A549 treated with GW870086 at 1 μM for 4 hours (cell line): ENCODE measurements at places on chromosomes 7 and 10. TPM values are rescaled to one million over a fixed set of nuclear protein-coding genes. Genes with fewer than 3 reads are reported as not detected.

Gene BICC1
- 13.4 to 19.4 TPM (median 18.3 TPM) in 5 replicates for total RNA-seq

Gene IFIT1B
- total RNA-seq = not detected in 5 replicates

Gene MINDY4
- 2.0 to 2.9 TPM (median 2.3 TPM) in 5 replicates for total RNA-seq

Gene UMAD1
- 7.6 to 10.9 TPM (median 7.9 TPM) in 5 replicates for total RNA-seq

Gene GPR15LG
- total RNA-seq = not detected in 5 replicates

Gene NPC1L1
- total RNA-seq = 0.03 to 0.11 TPM (median 0.06 TPM) in 5 replicates

Gene MALRD1
- not detected in 5 replicates for total RNA-seq

Gene PRRT4
- 0.29 to 0.50 TPM (median 0.41 TPM) in 5 replicates for total RNA-seq

Gene IGF2BP3
- total RNA-seq = 22.2 to 31.3 TPM (median 28.9 TPM) in 5 replicates

Gene MKX
- total RNA-seq = not detected in 5 replicates

Gene PPP1R17
- total RNA-seq = not detected in 5 replicates

Gene ANKRD2
- 4.2 to 6.9 TPM (median 4.9 TPM) in 5 replicates for total RNA-seq

Gene LANCL2
- 13.5 to 18.2 TPM (median 15.2 TPM) in 5 replicates for total RNA-seq

Gene RHBDD2
- 77.6 to 98.4 TPM (median 94.4 TPM) in 5 replicates for total RNA-seq

Gene SCART1
- total RNA-seq = 0.15 to 0.34 TPM (median 0.21 TPM) in 4 of 5 replicates, not detected in the other

Gene ANXA8L1
- total RNA-seq = 91.6 to 129 TPM (median 112 TPM) in 5 replicates

Gene OGDHL
- total RNA-seq = 0.13 to 0.49 TPM (median 0.21 TPM) in 5 replicates

Gene STN1
- 22.0 to 26.3 TPM (median 24.6 TPM) in 5 replicates for total RNA-seq

Gene ACHE
- 2.2 to 3.0 TPM (median 2.8 TPM) in 5 replicates for total RNA-seq

Gene SMKR1
- total RNA-seq = 7.9 to 10.8 TPM (median 10.1 TPM) in 5 replicates

Gene ZNF783
- 4.7 to 6.9 TPM (median 5.7 TPM) in 5 replicates for total RNA-seq

Gene CWF19L1
- 20.6 to 25.6 TPM (median 22.3 TPM) in 5 replicates for total RNA-seq

Gene GRM3
- not detected in 5 replicates for total RNA-seq

Gene IL15RA
- 2.3 to 3.0 TPM (median 2.6 TPM) in 5 replicates for total RNA-seq

Gene TMEM229A
- total RNA-seq = not detected in 5 replicates

Gene GNGT1
- total RNA-seq = not detected in 5 replicates

Gene FRMPD2
- total RNA-seq = 0.06 TPM in 1 of 5 replicates, not detected in the others

Gene TMEM236
- total RNA-seq = 0.02 to 0.05 TPM (median 0.05 TPM) in 4 of 5 replicates, not detected in the other

Gene ATRNL1
- 0.14 to 0.28 TPM (median 0.18 TPM) in 4 of 5 replicates, not detected in the other for total RNA-seq

Gene PSTK
- total RNA-seq = 4.2 to 5.2 TPM (median 5.0 TPM) in 5 replicates

Gene SAMD9
- total RNA-seq = 2.2 to 5.1 TPM (median 4.4 TPM) in 5 replicates

Gene DKK1
- total RNA-seq = 403 to 445 TPM (median 426 TPM) in 5 replicates

Gene CRYGN
- total RNA-seq = not detected in 5 replicates

Gene PIK3CG
- total RNA-seq = not detected in 5 replicates

Gene CTAGE15
- not detected in 5 replicates for total RNA-seq

Gene GPNMB
- total RNA-seq = 2.5 to 4.7 TPM (median 3.4 TPM) in 5 replicates

Gene CHAT
- not detected in 5 replicates for total RNA-seq

Gene SPDYE11
- total RNA-seq = not detected in 5 replicates

Gene ITGA8
- not detected in 5 replicates for total RNA-seq
